Activated naive CD8-positive, alpha-beta T cell treated with anti-CD3 and anti-CD28 coated beads, Interleukin-2, amount 10 ng/mL, durations not matched to agents 7 days and 5 days (primary cell): ENCODE measurements at places on chromosomes 5 and 9. TPM values are rescaled to one million over a fixed set of nuclear protein-coding genes. Genes with fewer than 3 reads are reported as not detected.

GRCh38 chr5:131270809-131271208, 7.0 kb downstream of the CDC42SE2 start:
- no peak for DNase-seq

FGD3 gene
- total RNA-seq, result 161 TPM

DNA sequence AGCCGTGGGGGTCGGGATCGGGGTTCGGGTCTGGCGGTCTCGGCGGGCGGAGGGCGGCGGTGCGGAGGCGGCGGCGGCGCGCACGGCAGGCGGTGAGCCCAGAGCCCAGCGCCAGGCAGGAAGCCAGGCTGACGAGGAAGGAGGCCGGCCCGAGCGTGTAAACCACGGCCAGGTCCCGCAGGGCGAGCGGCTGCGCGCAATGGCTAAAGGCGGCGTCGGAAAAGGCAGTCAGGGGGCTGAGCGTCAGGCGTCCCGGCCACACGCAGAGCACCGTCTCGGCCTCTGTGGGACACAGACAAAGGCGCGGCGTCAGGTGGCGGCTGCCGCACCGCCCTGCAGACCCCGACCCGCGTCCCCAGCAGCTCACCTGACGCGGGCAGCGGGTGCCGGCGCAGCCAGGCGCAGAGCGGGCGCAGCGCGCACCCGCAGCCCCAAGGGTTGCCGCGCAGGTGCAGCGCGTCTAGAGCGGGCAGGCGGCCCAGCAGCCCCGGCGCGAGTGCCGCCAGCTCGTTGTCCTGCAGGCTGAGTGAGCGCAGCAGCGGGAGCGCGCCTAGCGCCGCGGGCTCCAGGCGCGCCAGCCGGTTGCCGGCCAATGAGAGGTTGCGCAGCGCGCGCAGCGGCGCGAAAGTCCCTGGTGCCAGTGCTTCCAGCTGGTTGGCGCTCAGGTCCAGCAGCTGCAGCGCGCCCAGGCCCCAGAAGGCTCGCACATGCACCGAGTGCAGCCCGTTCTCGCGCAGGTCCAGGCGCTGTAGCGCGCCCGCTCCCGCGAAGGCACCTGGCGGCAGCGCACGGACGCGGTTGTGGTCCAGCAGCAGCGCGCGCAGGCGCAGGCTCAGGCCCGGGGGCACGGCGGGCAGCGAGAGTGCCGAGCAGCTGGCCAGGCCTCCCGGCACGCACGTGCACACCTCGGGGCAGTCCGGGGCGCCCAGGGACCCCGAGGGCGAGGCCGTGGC, 671 bp downstream of the LRRC26 start:
- DNase-seq, result peak; percentile 54

ANKRD33B gene
- total RNA-seq, result 4.8 TPM

NUTM2F gene
- not detected for total RNA-seq

DNA sequence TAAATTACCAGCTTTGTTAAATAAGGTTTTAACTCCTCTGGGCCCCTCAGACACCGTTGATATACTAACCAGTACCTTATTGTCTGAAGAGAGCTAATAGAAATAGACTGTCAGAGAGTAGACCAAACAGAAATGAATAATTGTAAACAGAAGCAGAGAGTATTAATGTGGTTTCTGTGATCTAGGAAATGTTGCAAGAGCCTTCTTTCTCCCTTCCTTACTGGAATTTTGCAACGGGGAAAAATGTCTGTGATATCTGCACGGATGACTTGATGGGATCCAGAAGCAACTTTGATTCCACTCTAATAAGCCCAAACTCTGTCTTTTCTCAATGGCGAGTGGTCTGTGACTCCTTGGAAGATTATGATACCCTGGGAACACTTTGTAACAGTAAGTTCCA, 5.1 kb downstream of the TYRP1 start:
- DNase-seq, result no peak

OR1J2 gene
- not detected for total RNA-seq

GRCh38 chr9:96258967-96259366, 43.0 kb downstream of the HSD17B3 start:
- DNase-seq, result no peak

GRCh38 chr5:176780176-176781053, 29.9 kb upstream of the UNC5A start:
- DNase-seq, result peak; percentile 2

GRCh38 chr5:6902597-6902996, 189.4 kb downstream of the TENT4A start:
- DNase-seq, result no peak

GRCh38 chr5:83595217-83595616, 123.7 kb downstream of the VCAN start:
- DNase-seq, result no peak

DNA sequence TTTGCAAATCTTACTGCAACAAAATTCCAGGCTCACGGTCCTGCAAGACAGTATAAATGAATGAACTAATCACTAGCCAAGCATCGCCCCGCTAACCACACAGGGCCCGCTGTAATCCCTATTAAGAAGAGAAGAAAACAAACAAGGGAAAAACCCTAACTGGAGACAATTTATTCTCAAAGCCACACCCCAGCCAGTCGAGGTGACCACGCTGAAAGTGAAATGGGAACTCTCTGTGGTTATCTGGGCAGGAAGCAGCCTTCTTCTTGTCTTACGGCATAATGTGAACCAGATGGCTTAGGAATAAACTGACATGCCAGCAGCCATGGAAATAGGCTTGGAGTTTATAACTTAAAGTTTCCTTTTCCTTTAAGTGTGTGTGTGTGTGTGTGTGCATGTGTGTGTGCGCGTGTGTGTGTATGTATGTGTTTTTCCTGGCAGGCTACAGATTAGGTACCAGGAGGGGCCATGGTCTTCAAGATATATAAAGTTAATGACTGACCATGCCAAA, 120.2 kb downstream of the SEMA6A start:
- no peak for DNase-seq

PCDHB4 gene
- not detected for total RNA-seq

OR1Q1 gene
- 0.33 TPM for total RNA-seq

DNA sequence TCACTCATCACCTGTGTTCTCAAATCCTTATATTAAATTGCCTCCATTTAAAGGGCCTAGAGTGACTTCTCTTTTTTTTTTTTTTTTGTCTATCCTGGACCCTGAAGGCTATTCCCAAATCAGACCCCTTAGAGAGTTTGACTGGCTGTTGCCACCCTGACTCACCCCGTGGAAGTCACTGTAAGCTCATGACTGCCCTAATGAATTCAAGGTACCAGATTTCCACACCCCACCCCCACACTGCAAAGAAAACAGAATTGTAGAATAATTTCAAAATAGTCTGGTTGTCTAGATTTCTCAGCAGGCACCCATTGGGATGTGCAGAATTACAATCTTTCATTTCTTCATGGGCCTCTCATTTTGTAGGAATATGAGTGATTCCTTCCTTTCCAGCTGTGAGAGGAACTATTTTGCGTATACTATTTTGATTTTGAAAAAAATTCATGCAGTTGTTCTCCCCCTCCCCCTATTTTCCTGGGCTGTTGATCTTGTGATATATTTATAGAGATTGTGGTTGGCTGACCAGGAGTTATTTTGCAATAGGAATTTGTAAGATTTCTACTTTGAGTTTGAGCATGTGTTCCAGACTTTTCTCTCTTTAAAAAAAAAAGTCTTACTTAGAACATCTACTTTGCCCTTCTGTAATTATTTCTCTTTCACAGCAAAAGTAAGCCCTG, 79.1 kb downstream of the ZNF618 start:
- no peak for DNase-seq

GRCh38 chr5:102130890-102131289, 165.2 kb downstream of the SLCO4C1 start:
- DNase-seq, result no peak
